ENCODE measurements at places on chromosomes 1 and 21. TPM values are rescaled to one million over a fixed set of nuclear protein-coding genes. Genes with fewer than 3 reads are reported as not detected.

RUNX3 gene
- 186 TPM for total RNA-seq

PDZK1IP1 gene
- total RNA-seq: not detected

TSEN15 gene
- 50.1 TPM for total RNA-seq

CACNA1S gene
- total RNA-seq: not detected
